Stimulated activated CD4-positive, alpha-beta T cell treated with anti-CD3 and anti-CD28 coated beads, Interleukin-12 subunit alpha, Interleukin-12 subunit beta, amount 100 ng/mL, for 4 hours (primary cell): ENCODE measurements at places on chromosomes 1 and 21.

DNA sequence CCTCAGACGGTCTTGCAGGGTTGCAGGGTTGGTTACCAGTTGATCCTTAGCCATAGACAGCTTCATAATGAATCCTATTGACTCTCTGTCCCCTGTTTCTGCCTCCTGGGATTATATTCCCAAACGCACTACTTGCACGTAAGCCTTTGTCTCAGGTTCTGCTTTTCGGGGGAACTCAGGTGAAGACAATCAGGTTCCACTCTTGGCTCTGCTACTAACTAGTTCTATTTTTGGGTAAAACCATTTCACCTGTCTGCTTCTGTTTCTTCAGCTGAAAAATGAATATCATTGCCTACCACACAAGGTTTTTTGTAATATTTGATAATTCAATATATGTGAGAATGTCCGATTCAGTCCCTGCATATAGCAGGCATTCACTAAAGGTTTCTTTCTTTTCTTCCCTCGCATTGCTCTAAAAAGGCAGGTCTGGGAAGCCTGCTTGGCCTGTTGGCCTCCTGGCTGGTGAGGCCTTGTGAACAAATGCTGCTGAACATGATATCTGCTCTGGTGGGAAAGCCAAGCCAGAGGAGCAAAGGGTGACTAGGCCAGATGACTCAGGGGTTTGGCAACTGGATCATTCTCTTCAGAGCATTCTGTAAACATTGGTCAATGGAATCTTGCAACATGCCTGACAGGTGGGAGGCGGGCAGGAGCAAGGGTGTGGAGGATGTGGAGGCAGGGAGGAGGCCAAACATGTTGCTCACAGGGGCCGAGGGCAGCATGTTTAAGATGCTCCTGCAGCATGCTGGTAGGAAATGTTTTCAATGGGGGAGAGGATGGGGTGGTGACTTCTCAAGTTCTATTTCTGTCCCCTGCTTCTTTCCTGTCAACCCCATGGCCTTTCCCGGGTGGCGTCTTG is 23.8 kb downstream of the IER5 start:
- DNase-seq: no peak

- DNase-seq: no peak
Observed at GRCh38 chr1:170910273-170910672, 25.1 kb upstream of the MROH9 start.

DNA sequence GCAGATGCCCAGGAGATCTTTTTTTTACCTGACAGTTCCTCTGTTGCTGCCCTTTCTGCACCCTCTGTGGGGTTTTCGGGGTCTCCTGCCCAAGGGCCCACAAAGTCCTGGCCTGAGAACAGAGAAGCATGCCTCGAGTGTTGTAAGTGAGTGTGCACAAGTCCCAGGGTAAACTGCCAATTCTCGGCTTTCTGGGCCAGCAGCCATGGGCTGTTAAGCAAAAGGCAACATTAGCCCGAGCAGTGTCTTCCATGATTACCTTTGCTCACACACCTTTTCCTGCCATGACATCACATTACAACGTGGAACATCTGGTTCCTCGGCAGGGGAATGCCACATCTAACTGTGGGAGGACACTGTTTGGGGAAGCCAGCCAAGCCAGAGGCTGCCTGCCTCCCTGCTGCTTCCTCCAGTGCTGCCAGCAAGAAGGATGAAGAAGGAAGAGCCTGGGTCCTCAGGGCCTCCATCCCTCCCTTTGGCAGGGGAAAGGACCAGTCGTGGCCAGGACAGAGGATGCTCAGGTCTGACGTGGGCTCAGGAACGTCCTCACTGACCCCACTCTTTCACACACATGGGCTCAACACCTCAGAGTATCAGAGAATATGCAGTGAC is 485.9 kb downstream of the OMA1 start:
- DNase-seq: no peak

DNA sequence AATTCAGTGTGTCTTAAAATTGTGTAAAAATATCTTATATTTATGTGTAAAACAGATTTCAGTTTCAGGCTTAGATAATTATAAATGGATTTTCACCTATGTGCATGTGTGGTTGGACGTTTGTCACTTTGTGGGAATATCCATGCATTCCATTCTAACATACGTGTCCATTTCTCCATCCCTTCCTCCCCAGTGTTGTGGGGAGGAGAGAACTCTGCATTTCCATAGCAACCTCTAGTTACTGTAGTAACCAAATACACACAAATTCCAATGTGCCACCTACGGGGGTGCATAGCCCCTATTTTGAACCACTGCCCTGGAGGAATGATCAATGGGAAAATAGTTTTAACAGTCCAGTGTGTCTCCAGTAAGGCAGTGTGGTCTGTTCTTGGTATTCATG is 79.0 kb downstream of the RASAL2 start:
- no peak for DNase-seq

GRCh38 chr1:159919236-159919865 is 6.0 kb downstream of the TAGLN2 start:
- DNase-seq: no peak

- DNase-seq: no peak
Observed at GRCh38 chr1:245874942-245875580, 632.0 kb downstream of the SMYD3 start.

DNA sequence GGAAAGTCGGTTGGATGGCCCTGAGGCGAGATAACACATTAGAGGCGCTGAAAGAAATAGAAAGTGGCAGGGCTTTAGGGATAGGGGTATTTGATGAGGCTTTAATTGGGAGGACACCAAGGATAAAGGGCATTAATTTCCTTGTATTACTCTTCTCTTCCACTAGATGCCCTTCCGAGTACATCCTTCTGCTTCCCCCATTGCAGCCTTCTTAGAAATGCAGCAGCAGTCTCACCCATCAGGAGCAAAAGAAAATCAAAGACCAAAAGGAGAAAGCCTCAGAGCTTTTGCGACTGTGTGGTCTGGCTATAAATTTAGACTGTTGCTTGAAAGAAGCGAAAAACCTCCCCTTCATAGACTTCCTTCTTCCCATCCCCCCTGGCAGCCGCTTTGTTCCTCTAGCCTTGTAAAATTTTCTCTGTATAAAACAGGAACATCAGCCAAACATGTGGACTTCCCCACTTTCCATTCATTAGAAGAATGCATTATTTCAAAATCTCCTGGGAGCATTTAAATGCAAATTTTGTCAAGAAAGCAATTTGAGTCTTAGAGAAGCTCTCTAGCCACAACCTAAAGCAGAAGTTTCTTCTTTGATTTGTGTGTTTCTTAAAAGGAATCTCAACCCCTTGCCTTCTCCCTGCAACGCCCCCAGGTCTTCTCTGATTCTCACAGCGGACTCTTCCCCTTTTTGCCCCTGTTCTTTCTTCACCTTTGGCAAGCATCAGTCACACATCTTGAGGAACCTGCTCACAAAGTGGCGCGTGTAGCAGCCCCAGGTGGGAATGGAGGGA is 76.6 kb downstream of the NDUFS5 start:
- no peak for DNase-seq

GRCh38 chr1:172640111-172640510 is 18.8 kb upstream of the FASLG start:
- no peak for DNase-seq
